Activated CD4-positive, alpha-beta memory T cell treated with anti-CD3 and anti-CD28 coated beads, Interleukin-2, amount 10 ng/mL, durations not matched to agents 7 days and 5 days (primary cell): ENCODE measurements at places on chromosomes 1 and 21. TPM values are rescaled to one million over a fixed set of nuclear protein-coding genes. Genes with fewer than 3 reads are reported as not detected.

SYNC gene
- not detected for total RNA-seq

MAB21L3 gene
- not detected for total RNA-seq

SLAMF6 gene
- 33.8 TPM for total RNA-seq

CACNA1E gene
- total RNA-seq, result not detected

C1orf115 gene
- 1.5 TPM for total RNA-seq

HSD3B2 gene
- total RNA-seq, result not detected

REN gene
- total RNA-seq, result not detected

DNA sequence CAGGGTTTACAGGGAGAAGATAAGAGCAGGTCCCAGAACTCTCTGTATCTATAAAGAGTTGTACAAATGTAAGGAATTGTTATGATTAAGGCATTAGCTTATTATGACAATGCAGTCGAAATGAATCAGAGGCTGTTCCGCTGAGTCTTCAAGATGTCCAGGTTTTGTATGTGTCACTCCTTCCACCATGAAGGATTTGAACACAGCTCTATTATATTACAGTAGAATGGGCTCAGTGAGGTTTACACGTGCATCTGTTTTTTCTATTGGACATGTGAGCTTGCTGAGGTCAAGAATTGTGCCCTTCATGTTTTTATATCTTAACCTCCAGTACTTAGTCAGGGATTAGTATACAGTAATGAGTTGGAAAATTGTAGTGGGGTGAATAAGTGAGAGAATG, 86.3 kb downstream of the MPZL1 start:
- peaks cover 24% of the 10 kb centered on the region for H3K4me1 ChIP-seq
- H3K27ac ChIP-seq, result no peak overlapping the region
- H3K27me3 ChIP-seq, result peaks cover 18% of the 10 kb centered on the region
- H3K36me3 ChIP-seq, result peaks cover 4% of the 10 kb centered on the region
- no peak for DNase-seq
- H3K4me3 ChIP-seq, result no peak overlapping the region

GRCh38 chr1:22177354-22178003, 34.6 kb upstream of the WNT4 start:
- H3K27me3 ChIP-seq, result peaks cover 13% of the 10 kb centered on the region
- no peak overlapping the region for H3K27ac ChIP-seq
- no peaks in the 10 kb centered on the region for H3K36me3 ChIP-seq
- no peak overlapping the region for H3K4me3 ChIP-seq

GRCh38 chr21:45162809-45163208, 88.4 kb downstream of the ADARB1 start:
- H3K4me1 ChIP-seq, result peaks cover 4% of the 10 kb centered on the region
- peaks cover 2% of the 10 kb centered on the region for H3K36me3 ChIP-seq
- H3K27ac ChIP-seq, result no peak overlapping the region
- H3K27me3 ChIP-seq, result no peaks in the 10 kb centered on the region
- no peak for DNase-seq

GRCh38 chr1:204294357-204294756, 65.4 kb downstream of the PLEKHA6 start:
- no peak overlapping the region for H3K27ac ChIP-seq
- H3K36me3 ChIP-seq, result no peaks in the 10 kb centered on the region
- no peak overlapping the region for H3K4me3 ChIP-seq
- H3K4me1 ChIP-seq, result peaks cover 3% of the 10 kb centered on the region
- DNase-seq, result no peak

GRCh38 chr1:76082062-76082461, 7.5 kb downstream of the ST6GALNAC3 start:
- DNase-seq, result no peak
- H3K27me3 ChIP-seq, result no peaks in the 10 kb centered on the region
- H3K36me3 ChIP-seq, result no peaks in the 10 kb centered on the region
- H3K4me3 ChIP-seq, result no peak overlapping the region
- no peaks in the 10 kb centered on the region for H3K4me1 ChIP-seq

GRCh38 chr1:156591181-156591431, 470 bp upstream of the NAXE start:
- H3K27ac ChIP-seq, result peak overlapping the region; percentile 76
- peaks cover 16% of the 10 kb centered on the region for H3K36me3 ChIP-seq
- DNase-seq, result no peak
- peaks cover 36% of the 10 kb centered on the region for H3K4me1 ChIP-seq
- peak overlapping the region; percentile 79 for H3K4me3 ChIP-seq
- no peaks in the 10 kb centered on the region for H3K27me3 ChIP-seq

- peak; percentile 42 for DNase-seq
- no peaks in the 10 kb centered on the region for H3K27me3 ChIP-seq
- H3K36me3 ChIP-seq, result peaks cover 21% of the 10 kb centered on the region
- peak overlapping the region; percentile 49 for H3K4me3 ChIP-seq
- peaks cover 95% of the 10 kb centered on the region for H3K4me1 ChIP-seq
- H3K27ac ChIP-seq, result peak overlapping the region; percentile 80
These were observed 14.8 kb upstream of the PTPRC start for GRCh38 chr1:198623752-198624647.

DNA sequence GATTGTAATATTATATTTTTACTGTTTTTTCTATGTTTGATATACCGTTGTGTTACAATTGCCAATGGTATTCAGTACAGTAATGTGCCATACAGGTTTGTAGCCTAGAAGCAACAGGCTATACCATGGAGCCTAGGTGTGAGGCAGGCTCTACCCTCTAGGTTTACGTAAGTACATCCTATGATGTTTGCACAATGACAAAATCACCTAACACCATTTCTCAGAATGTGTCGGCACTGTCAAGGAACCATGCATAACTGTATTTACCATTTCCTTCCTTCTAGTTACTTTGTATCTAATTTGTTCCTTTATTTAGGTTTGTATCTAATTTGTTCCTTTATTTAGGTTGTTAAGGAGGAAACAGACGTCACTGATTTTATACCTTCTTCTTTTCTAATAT, 9.9 kb downstream of the NPHP4 start:
- peaks cover 24% of the 10 kb centered on the region for H3K36me3 ChIP-seq
- H3K27me3 ChIP-seq, result no peaks in the 10 kb centered on the region
- H3K4me3 ChIP-seq, result no peak overlapping the region
- peaks cover 31% of the 10 kb centered on the region for H3K4me1 ChIP-seq
- no peak for DNase-seq
- no peak overlapping the region for H3K27ac ChIP-seq

DNA sequence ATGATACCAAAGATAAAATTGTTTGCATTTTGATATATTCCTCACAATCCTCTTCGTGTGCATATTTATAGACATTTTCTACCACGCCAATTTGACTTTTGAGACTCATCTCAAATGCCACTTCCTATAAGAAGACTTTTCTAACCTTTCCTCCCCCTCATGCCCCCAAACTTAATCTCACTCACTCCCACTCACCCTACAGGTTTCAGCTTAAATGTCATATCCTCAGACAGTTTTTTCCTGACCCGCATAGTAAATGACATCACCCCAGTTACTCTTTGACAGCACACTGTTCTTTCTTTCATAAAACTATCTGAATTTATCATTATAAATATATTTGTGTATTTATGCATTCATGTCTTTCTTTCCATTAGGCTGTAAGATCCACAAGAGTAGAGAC, 29.6 kb upstream of the RGS8 start:
- H3K27me3 ChIP-seq, result no peaks in the 10 kb centered on the region
- H3K4me1 ChIP-seq, result peaks cover 17% of the 10 kb centered on the region
- H3K4me3 ChIP-seq, result no peak overlapping the region
- H3K36me3 ChIP-seq, result no peaks in the 10 kb centered on the region

- no peaks in the 10 kb centered on the region for H3K27me3 ChIP-seq
- peaks cover 13% of the 10 kb centered on the region for H3K36me3 ChIP-seq
- no peak overlapping the region for H3K27ac ChIP-seq
- DNase-seq, result no peak
These were observed 23.4 kb downstream of the CELF3 start for GRCh38 chr1:151693057-151693651.

- peaks cover 80% of the 10 kb centered on the region for H3K4me1 ChIP-seq
- H3K27ac ChIP-seq, result peak overlapping the region; percentile 12
- peaks cover 76% of the 10 kb centered on the region for H3K36me3 ChIP-seq
- H3K27me3 ChIP-seq, result no peaks in the 10 kb centered on the region
- DNase-seq, result no peak
- H3K4me3 ChIP-seq, result peak overlapping the region; percentile 29
These were observed 4.5 kb downstream of the MRPS6 start for GRCh38 chr21:34077888-34078287.

DNA sequence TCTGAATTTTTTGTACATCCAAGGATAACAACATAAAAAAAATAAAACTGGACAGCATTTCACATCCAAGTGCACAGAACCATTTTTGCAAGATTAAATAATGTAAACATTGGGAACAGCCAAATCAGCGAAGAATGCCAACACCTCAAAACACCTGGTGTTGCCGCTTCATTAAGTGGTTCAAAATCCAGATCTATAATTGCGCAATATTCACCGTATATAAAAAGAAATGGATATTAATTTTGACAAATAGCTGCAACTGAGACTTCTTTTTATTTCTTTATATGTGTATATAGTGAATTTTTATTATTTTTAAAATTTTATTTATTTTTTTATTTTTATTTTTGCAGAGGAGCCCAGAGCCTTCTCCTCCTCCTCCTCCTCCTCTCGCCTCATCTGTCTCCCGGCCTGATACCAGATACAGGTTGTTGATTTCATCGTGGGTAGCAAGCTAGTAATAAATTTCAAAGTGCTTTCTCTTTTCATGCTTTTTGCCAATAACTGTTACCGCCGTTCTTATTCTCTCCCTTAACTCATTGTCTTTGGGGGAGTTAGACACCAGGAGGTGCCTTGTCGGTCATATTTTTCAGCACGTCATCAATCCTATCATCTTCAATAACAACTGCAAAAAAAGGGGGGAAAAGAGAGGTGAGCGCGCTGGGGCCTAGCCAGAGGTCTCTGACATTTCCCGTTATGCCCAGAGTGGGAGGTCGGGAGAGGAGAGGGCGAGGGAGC, 2.7 kb downstream of the CAMK2N1 start:
- no peaks in the 10 kb centered on the region for H3K36me3 ChIP-seq
- H3K4me3 ChIP-seq, result no peak overlapping the region
- DNase-seq, result no peak
- no peak overlapping the region for H3K27ac ChIP-seq

DNA sequence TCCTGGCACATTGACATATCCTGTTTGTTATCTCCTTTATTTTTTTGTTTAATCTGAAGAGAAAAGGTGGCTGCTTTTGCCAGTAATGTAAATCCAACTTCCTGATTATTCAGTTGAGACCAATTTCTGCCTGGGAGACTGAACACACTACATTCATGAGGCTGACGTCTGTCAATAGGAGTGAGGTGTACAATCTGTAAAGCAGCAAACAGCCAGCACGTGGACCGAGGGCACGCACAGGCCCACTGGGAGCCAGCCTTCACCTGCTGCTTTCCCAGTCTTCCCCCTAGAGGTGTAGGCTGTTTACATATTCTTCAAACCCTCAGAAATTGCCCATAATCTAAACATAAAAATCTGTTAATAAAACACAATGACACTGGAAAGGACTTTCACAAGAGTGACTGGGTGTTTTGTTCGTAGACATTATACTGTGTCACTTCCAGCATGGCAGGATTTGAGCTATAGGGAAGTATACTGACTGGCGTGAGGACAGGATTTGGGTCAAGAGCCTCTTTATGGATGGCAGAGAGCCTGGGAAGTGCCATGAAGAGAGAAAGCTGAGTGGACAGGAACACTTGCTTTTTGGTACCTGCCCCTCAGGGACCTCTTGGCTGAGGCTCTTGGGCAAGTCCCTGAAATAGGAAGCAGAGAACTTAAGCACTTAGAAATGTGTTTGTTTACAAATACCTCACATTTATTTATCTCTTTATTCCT, 552.9 kb upstream of the CAMK1G start:
- no peak for DNase-seq
- no peak overlapping the region for H3K27ac ChIP-seq
- no peaks in the 10 kb centered on the region for H3K36me3 ChIP-seq
- H3K4me1 ChIP-seq, result no peaks in the 10 kb centered on the region
- no peak overlapping the region for H3K4me3 ChIP-seq

DNA sequence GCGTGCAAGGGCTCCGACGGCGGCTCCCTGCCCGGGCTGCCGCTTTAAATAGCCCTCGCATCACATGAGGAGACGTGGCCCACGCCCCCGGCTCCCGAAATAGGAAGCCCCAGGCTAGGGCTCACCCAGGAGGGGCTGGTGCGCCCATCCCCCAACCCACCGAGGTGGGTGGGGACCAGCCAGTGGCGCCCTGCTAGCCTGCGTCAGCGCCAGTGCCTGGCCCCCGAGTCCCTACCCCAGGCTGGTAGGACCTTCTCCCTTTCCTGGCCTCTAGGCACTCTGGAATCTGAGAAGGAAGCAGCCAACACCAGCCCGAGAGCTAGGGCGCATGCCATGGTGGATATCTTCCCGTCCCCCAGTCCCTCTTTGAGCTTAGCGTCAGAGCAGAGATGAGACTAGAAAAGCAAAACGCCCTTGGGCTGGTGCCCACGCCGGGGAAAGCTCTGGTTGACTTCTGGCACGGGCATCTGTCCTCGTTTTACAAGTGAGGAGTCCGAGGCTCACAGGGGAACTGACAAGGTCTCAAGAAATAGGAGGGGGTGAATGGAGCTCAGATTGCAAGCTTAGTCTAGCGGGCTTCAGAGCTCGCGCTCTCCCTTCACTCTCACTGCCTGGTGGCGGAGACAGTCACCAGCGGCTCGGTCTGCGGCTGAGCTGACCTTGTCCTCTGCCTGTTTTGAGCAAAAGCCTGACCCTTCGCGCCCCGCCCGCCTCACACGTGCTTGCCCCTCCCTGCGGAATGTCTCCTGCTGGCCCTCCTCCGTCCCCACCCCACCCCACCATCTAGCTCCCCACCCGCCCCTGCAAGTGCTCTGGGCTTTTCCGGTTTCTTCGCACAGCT, at the start of gene FABP3:
FABP3 (minus strand) TSS at position 21 of the 841 bp plus-strand sequence. CDS start 62 bp downstream, outside the sequence.
- H3K4me1 ChIP-seq, result peaks cover 17% of the 10 kb centered on the region
- peak within 1 kb of the TSS; percentile 42 for H3K4me3 ChIP-seq
- H3K27ac ChIP-seq, result no peak within 1 kb of the TSS
- DNase-seq, result no peak
- H3K27me3 ChIP-seq, result peaks cover 11% of the 10 kb centered on the region
- peaks cover 3% of the 10 kb centered on the region for H3K36me3 ChIP-seq

GRCh38 chr1:19405761-19406487, 79.4 kb downstream of the CAPZB start:
- peaks cover 36% of the 10 kb centered on the region for H3K36me3 ChIP-seq
- H3K4me1 ChIP-seq, result peaks cover 14% of the 10 kb centered on the region
- no peak for DNase-seq
- no peak overlapping the region for H3K27ac ChIP-seq

- no peak for DNase-seq
- H3K36me3 ChIP-seq, result no peaks in the 10 kb centered on the region
- no peak overlapping the region for H3K27ac ChIP-seq
- H3K27me3 ChIP-seq, result peaks cover 1% of the 10 kb centered on the region
These were observed 45.4 kb upstream of the TENT5B start for GRCh38 chr1:27057801-27058625.

GRCh38 chr1:58727364-58727763, 27.5 kb upstream of the MYSM1 start:
- H3K27ac ChIP-seq, result peak overlapping the region; percentile 69
- H3K4me1 ChIP-seq, result peaks cover 30% of the 10 kb centered on the region
- H3K27me3 ChIP-seq, result no peaks in the 10 kb centered on the region
- no peak overlapping the region for H3K4me3 ChIP-seq

- H3K27ac ChIP-seq, result no peak overlapping the region
- no peaks in the 10 kb centered on the region for H3K36me3 ChIP-seq
- H3K27me3 ChIP-seq, result no peaks in the 10 kb centered on the region
- H3K4me3 ChIP-seq, result no peak overlapping the region
- DNase-seq, result no peak
- H3K4me1 ChIP-seq, result peaks cover 11% of the 10 kb centered on the region
These were observed 158.6 kb downstream of the SYT2 start for GRCh38 chr1:202551683-202552082.

GRCh38 chr1:47660622-47661021, 222.8 kb downstream of the FOXD2 start:
- no peak for DNase-seq
- H3K4me3 ChIP-seq, result no peak overlapping the region
- no peaks in the 10 kb centered on the region for H3K36me3 ChIP-seq
- H3K27me3 ChIP-seq, result peaks cover 12% of the 10 kb centered on the region
- H3K4me1 ChIP-seq, result peaks cover 10% of the 10 kb centered on the region

- H3K36me3 ChIP-seq, result no peaks in the 10 kb centered on the region
- no peaks in the 10 kb centered on the region for H3K4me1 ChIP-seq
- no peaks in the 10 kb centered on the region for H3K27me3 ChIP-seq
- H3K27ac ChIP-seq, result no peak overlapping the region
These were observed 35.0 kb downstream of the ENAH start for GRCh38 chr1:225617956-225618355.
